ENCODE measurements at places on chromosomes 6 and 20. TPM values are rescaled to one million over a fixed set of nuclear protein-coding genes. Genes with fewer than 3 reads are reported as not detected.

BEND3 gene
- 1.5 TPM for total RNA-seq

PRR18 gene
- total RNA-seq = 0.23 TPM

- no peak for DNase-seq
Observed at GRCh38 chr6:155587817-155588216, 132.2 kb upstream of the NOX3 start.

DNA sequence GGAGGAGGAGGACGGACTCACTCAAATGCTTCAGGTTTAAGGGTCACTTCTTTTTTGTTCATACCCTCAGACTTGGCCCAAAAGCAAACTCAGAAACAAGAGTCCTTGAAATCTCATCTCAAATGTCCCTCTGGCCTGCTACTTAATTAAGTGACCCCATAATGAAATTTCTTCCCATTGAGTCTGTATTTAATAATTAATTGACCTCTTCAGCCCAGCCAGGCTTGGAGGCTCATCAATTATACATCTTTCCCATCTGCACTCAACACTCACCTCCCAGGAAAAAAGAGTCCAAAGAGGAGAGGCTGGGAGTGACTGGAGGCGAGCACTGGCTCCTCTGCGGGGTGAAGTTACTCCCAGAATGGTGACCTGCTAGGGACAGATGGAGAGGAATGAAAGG, 90.5 kb upstream of the EYA2 start:
- DNase-seq = no peak
